Upper lobe of right lung (tissue), 1 donor: ENCODE measurements at places on chromosomes 3 and 15. TPM values are rescaled to one million over a fixed set of nuclear protein-coding genes. Genes with fewer than 3 reads are reported as not detected.
A peak's percentile ranks its signal among the peaks of the same experiment; 100 is the strongest.

DNA sequence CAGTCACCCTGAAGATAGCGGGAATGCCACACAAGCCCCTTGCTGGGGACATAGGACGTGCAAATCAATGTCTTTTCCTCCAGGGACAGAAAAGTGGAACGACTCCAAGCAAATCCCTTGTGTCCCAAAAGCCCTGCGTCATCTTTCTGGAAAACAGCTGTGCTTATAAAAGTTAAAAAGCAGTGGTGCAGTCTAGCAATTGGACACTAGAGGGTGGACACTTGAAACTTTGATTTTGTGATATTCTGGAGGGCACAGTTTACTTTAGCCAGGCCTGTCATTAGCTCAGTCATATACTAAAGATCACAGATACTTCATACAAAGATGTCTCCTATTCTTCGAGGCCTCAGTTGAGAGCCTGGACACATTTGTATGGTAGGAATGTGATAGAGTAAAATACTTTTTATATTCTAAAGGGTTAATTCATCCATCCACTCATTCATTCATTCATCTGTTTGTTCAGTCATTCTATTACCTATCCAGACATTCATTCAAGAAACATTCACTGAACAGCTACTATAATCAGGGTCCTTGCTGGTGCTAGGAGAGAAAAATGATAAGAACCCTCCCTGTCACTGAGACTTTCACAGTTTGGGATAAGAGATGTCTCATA, 63.8 kb upstream of the ANKRD34C start:
- no peak for DNase-seq
- H3K4me1 ChIP-seq = no peaks in the 10 kb centered on the region
- no peak overlapping the region for H3K4me3 ChIP-seq

Gene C3orf85
- total RNA-seq = not detected

Gene HGD
- 3.2 TPM for total RNA-seq

DNA sequence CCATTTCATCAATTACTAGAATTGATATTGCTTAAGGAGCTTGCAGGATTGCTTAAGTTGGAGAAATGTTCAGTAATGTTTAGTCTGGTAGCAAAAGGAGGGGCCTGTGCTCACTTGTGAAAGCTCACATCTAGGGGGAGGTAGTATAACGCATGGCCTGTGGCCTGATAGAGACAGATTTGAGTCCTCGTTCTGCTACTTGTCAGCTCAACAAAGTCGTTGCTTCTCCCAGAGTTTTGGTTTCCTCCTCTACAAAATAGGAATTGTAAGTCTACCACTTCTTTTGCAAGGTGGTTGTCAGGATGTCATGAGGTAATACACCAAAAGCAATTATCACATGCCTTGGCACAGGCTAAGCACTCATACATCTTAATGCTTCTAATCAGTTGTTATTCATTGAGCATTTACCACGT, 1.3 kb downstream of the ST3GAL6 start:
- no peak for DNase-seq
- H3K4me1 ChIP-seq = peaks cover 42% of the 10 kb centered on the region
- H3K27me3 ChIP-seq = no peaks in the 10 kb centered on the region
- H3K4me3 ChIP-seq = peak overlapping the region; percentile 39
- H3K27ac ChIP-seq = peak overlapping the region; percentile 65

- no peaks in the 10 kb centered on the region for H3K36me3 ChIP-seq
- H3K4me3 ChIP-seq = no peak overlapping the region
- no peaks in the 10 kb centered on the region for H3K27me3 ChIP-seq
- peaks cover 19% of the 10 kb centered on the region for H3K4me1 ChIP-seq
These were observed 5.3 kb upstream of the NRROS start for GRCh38 chr3:196634224-196634623.

Gene ANKRD34C
- not detected for total RNA-seq

- no peak overlapping the region for H3K27ac ChIP-seq
- DNase-seq = no peak
- H3K27me3 ChIP-seq = no peaks in the 10 kb centered on the region
- no peaks in the 10 kb centered on the region for H3K36me3 ChIP-seq
These were observed 89.9 kb upstream of the TNFAIP8L3 start for GRCh38 chr15:51184627-51185026.

GRCh38 chr3:174100744-174101143, 703.2 kb downstream of the NLGN1 start:
- no peak for DNase-seq
- H3K27me3 ChIP-seq = no peaks in the 10 kb centered on the region
- H3K4me1 ChIP-seq = no peaks in the 10 kb centered on the region
- H3K27ac ChIP-seq = no peak overlapping the region
- H3K36me3 ChIP-seq = no peaks in the 10 kb centered on the region
- no peak overlapping the region for H3K4me3 ChIP-seq
